ENCODE measurements at places on chromosomes 2 and 18. TPM values are rescaled to one million over a fixed set of nuclear protein-coding genes. Genes with fewer than 3 reads are reported as not detected.

CAD gene
- 47.7 TPM for polyA plus RNA-seq

MARCO gene
- polyA plus RNA-seq, result not detected

AGPS gene
- polyA plus RNA-seq, result 44.0 TPM

SNED1 gene
- 8.9 TPM for polyA plus RNA-seq

ASPRV1 gene
- 4.7 TPM for polyA plus RNA-seq

PPP1R1C gene
- 2.0 TPM for polyA plus RNA-seq

GPR155 gene
- 8.5 TPM for polyA plus RNA-seq

RNPEPL1 gene
- polyA plus RNA-seq, result 29.3 TPM

SLC30A3 gene
- polyA plus RNA-seq, result 5.1 TPM

RAB6C gene
- 0.58 TPM for polyA plus RNA-seq

SLC9A2 gene
- polyA plus RNA-seq, result 9.6 TPM

- no peak for DNase-seq
Observed at GRCh38 chr2:239729681-239730566, 295.2 kb downstream of the NDUFA10 start.

- DNase-seq, result no peak
Observed at GRCh38 chr2:10372203-10372861, 69.6 kb downstream of the HPCAL1 start.

DNA sequence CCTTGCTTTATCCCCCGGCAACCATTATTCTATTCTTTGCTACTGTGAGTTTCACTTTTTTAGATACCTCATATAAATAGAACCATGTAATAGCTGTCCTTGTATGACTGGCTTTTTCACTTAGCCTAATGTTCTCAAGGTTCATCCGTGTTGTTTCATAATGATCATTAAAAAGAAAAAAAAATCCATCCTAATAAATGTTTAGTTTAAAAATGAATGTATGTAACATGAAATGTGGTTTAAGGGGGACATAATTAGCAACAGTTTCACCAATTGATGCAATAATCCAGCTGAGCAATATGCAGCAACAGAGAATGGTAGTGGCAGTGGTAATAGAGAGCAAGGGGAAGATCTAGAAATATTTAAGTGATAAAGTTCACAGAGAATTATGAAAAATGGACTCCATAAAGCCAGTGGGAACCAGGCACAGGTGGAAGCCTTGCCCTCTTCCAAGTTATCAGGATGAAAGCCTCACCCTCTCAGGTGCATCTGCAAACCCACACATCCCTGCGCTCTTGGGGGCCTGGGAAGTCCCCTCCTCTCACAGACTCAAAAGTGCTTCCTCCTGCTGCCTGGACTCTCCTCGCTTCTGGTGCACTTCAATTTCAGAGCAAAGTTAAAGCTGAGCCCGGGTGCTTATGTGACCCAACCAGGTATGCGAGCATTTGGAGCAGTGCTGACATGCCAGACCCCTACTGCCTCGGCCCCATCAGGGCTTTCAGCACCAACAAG lies 1403.3 kb upstream of the SLC39A10 start:
- no peak for DNase-seq

GRCh38 chr2:58376592-58376991 lies 135.5 kb upstream of the FANCL start:
- no peak for DNase-seq

- no peak for DNase-seq
Observed at GRCh38 chr2:9285921-9286320, 79.3 kb downstream of the ASAP2 start.

- no peak for DNase-seq
Observed at GRCh38 chr2:62526531-62527381, 20.8 kb upstream of the TMEM17 start.

- DNase-seq, result no peak
Observed at GRCh38 chr2:120934574-120935338, 199.1 kb downstream of the GLI2 start.

- no peak for DNase-seq
Observed at GRCh38 chr18:69817335-69817940, 130.2 kb downstream of the CD226 start.

DNA sequence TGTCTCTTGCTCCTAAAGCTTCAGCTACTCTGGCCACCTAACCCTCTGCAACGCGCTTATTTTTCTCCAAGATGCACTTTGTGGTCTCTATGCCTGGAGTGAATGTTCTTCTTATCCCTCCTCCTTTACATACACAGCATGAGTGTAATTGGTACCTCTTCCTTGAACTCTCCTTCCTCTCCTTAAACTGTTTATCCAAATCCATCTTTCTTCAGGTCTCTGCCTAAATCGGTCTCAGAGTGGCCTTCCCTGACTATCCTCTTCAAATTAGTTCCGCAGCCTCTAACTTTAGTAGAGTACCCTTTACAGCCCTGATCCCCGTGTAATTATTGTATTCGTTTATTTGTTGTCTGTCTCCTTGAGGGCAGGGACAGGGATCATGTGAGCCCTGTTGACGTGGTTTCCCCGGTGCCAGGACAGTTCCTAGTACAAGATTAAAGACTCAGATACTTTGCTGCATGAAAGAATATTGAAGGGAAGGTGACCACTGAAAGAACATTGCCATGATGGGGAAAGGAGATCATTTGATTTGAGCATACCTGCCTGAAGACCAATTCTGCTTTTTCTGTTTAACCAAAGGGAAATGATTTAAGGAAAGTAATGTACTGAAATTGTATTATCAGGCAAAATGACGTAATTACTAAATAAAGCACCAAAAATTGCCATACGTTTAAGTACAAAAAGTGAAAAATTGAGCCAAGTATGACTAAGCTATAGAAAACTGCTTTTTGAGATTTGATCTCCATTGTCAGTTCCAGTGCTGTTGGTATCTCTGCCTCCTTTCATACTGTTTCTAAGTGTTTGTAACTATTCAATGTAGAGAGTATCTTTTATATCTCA lies 1.2 kb downstream of the CNOT9 start:
- DNase-seq, result no peak

GRCh38 chr2:121944072-121944831 lies 188.8 kb downstream of the TSN start:
- DNase-seq, result no peak

DNA sequence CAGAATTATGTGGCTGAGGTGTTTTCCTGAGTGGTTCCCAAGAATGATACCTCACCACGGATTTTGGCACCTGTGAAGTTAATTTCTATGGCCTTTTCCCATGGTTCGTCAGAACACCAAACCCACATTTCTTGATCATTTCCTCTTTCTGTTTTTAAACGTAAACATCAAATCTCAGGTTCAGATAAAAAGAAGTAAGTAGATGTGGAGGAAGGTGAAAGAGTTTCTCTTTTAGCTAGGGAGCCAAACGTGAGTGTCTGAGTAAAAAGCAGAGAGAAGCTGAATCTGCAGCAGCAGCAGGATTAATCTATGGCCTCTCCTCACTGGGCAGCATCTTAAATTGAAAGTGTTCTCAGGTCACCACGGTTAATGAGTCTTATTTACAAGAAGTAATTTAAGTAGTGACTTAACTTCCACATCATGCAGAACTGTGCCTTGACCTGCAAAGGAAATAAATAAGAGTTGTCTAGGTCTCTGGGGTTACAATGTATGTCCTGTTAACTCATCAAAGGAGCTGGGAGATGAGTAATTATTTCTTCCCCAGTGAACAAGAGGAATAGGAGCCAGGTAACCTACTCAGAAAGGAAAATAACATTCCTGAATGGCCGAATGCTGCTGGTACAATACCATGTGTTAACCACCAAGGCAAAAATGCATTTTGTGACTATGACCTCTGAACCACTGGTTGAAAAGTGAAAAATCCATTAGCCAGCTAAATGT lies 139.6 kb upstream of the NETO1 start:
- no peak for DNase-seq

GRCh38 chr2:3601561-3602271 lies 6.8 kb downstream of the COLEC11 start:
- DNase-seq, result no peak

- no peak for DNase-seq
Observed at GRCh38 chr2:227370092-227370491, 9.0 kb downstream of the TM4SF20 start.

DNA sequence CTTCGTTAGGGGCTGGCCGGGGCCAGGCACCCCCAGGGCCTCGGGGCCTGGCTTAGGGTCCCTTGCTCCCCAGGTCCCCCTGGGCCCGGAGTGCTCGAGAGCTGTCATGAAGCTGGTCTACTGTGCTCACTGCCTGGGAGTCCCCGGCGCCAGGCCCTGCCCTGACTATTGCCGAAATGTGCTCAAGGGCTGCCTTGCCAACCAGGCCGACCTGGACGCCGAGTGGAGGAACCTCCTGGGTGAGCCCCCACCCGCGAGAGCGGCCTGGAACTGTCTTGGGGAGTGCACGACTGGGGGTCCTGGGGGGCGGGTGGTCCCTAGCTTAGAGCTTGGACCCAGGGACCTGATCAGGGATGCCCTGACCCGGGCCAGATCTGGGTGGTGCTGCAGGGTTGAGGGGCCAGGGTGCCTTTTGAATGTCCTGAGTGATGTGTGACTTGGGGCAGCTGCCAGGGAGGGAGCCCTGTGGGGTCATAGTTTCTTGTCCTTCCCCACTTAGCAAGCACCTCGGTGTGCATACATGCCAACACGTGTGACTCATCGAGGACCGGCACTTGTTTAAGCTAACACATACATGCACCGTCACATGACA lies 27.9 kb downstream of the GPC1 start:
- no peak for DNase-seq

GRCh38 chr2:156687715-156688114 lies 251.5 kb downstream of the GPD2 start:
- DNase-seq, result no peak

DNA sequence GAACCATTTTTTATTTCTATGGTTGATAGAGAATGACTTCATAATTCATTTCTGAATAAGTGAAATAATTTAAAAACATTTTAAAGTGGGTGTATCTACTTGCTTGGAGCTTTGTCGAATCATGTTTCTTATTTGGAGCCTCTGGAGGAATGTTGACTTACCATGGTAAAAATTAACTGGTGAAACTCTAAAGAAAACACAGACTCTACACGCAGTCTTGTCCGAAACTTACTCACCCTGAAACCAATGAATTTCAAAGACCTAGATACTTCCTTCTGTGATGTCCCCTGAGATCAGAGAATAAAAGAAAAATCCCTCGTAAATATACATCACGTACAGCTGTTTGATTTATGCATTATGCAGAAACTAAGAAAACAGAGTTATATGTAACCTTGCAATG lies 665.2 kb upstream of the NRXN1 start:
- no peak for DNase-seq

- no peak for DNase-seq
Observed at GRCh38 chr2:9230881-9231280, 24.3 kb downstream of the ASAP2 start.

- no peak for DNase-seq
Observed at GRCh38 chr18:63319383-63320122, at the start of gene BCL2. Gene BCL2 (minus strand): TSS chr18:63319769.

DNA sequence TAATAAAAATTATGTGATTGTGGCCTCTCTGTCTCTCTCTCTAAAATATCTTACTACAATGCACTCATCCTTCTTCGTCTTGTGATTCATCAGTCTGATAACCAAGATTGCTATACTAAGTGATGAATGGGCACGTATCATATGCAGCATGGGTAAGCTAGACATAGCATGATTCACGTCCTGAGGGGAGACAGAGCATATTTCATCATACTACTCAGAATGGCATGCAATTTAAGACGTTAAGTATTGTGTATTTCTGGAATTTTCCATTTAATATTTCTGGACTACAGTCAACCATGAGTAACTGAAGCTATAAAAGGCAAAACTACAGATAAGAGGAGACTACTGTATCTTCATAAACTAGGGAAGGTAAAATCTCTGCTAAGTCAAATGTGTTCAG lies 97.0 kb upstream of the CD226 start:
- DNase-seq, result no peak

GRCh38 chr2:207481924-207482323 lies 47.8 kb upstream of the CREB1 start:
- no peak for DNase-seq

GRCh38 chr2:72824224-72824842 lies 1.5 kb downstream of the EXOC6B start:
- DNase-seq, result no peak

GRCh38 chr2:240646176-240646899 lies 21.1 kb downstream of the GPR35 start:
- DNase-seq, result no peak

GRCh38 chr2:186918495-186918894 lies 69.5 kb upstream of the ZSWIM2 start:
- DNase-seq, result no peak

DNA sequence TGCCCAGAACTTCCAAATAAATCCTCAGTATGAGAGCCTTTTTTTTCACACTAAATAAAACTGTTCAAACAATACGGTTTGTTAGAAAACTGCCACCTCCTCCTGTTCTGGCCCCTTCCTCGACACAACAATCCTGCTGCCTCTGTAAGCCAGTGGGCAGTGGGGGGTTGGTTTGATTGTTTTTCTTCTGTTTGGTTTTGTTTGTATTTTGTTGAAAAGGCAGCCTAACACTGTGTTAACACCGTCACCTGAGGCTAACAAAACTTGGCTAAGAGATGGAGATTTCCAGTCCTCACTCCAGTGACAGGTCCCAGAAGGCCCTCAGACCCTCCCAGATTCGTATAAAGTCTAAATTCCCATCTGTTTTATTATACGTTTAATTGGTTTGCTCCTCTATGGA lies 402.1 kb downstream of the ZNF521 start:
- DNase-seq, result no peak

- DNase-seq, result peak; percentile 70
Observed at GRCh38 chr18:79507546-79508480, 112.1 kb downstream of the NFATC1 start.

Data from right renal pelvis (tissue), 4 donors.